ENCODE measurements at places on chromosomes 12 and 14.

DNA sequence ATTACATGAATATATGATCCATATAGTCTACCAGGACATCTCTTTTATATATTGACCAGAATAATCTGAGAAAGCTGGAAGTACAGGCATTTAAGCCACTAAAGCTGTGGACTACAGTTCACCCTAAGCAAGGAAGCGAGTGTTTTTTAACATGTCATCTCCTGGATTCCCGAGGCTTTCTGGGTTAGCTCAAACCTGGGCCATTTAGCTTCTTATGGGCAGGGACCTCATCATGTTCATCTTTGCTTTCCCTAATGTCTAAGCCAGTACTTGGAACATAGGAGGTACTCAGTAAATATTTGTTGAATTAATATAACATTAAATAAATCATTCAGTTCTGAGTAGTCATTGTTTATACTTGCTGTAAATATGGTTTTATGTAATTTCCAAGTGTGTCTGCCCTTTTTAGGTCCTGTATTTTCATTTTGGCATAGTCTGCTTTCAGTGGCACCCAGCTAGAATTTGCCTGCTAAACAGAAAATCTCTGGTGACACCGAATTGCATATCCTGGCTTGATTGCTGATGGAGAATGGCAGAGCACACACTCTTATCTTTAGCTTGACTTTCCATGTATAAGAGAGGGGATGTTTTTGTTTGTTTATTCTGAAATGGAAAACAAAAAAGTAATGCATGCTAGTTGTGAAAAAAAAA lies 344.5 kb downstream of the ZFP36L1 start:
- no peak for DNase-seq

- DNase-seq: no peak
Measured at GRCh38 chr12:51524386-51524901, 66.6 kb upstream of the SCN8A start.

GRCh38 chr14:90883782-90884181 lies 67.6 kb upstream of the TTC7B start:
- DNase-seq: no peak

GRCh38 chr12:15599266-15600037 lies 189.7 kb downstream of the EPS8 start:
- no peak for DNase-seq

Data from GM12892 (cell line).